Activated T-cell treated with anti-CD3 and anti-CD28 coated beads, Interleukin-2, amount 50 U/mL, for 1 hour (primary cell): ENCODE measurements at places on chromosomes 2 and 18.

DNA sequence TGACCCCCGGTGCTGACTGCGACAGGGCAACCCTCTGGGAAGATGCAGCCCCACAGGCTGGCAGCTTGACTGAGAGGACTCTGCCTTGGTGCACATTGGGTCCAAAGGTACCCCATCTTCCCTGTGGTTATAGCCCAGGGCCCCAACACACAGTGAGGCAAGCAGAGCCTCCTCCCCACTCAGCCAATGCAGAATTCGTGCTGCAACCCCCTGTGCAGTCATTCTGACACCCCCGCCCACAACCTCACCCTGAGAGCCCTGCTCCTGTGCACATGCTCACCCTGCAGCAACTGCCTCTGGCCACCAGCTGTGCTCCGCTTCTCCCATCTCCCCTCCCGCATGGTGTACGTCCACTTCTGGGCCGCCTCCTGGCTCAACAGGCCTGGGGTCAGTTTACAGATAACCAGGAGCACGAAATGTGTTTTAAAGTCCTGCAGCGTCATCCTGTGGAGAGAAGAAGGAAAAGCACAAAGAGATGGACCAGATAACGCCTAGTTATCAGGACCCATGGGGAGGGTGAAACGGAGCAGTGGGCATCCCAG, 24.4 kb downstream of the CAPN14 start:
- no peak for DNase-seq

- no peak for DNase-seq
Measured at GRCh38 chr18:52437161-52437560, 97.2 kb downstream of the DCC start.

DNA sequence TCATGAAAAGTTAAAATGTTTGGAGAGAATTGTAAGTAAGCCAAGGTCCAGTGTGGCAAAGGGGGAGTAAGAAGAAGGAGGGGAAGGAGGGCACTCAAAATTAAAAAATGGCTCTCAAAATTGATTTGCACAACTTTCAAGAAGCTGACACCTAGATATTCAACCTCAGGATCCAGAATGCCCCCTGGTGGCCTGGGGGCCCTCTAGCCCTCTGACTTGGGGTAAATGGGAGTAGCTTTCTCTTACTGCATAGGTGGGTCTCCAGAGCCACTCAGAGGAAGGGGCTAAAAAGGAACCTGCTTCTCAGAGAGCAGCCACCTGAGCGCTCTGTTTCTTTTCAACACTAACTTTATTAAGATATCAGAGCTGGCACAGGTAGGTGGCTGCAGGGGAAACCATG, 968.5 kb downstream of the BCL11A start:
- DNase-seq = no peak

GRCh38 chr2:156489195-156489594, 53.0 kb downstream of the GPD2 start:
- DNase-seq = no peak

DNA sequence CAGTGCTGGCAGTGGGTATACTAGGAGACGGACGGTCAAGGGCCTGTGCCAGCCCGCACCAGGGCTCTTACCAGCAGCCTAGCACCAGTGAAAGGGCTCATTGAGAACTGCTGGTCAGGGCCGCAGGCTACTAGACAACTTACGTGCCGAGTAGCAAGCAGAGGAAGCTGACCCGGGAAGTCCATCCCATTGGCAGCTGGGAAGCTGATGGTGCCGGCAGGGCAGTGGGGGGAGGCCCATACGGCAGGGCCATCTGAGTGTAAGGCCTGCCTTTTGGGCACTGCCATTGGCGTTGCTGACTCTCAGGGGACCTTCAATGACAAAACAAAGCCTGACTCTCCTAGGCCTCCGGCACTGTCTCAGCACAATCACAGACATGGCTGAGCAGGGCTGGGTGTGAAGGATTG, 20.6 kb downstream of the EFR3B start:
- DNase-seq = no peak

GRCh38 chr18:59460072-59460420, 101.0 kb upstream of the LMAN1 start:
- no peak for DNase-seq

- DNase-seq = no peak
Measured at GRCh38 chr2:192124571-192124970, 70.2 kb downstream of the TMEFF2 start.

- DNase-seq = no peak
Measured at GRCh38 chr2:241358470-241358869, 2.4 kb downstream of the FARP2 start.
